MV-4-11 (cell line): ENCODE measurements at places on chromosomes 16 and 17.

GRCh38 chr16:89368604-89369249, 121.6 kb downstream of the ANKRD11 start:
- no peak for DNase-seq

DNA sequence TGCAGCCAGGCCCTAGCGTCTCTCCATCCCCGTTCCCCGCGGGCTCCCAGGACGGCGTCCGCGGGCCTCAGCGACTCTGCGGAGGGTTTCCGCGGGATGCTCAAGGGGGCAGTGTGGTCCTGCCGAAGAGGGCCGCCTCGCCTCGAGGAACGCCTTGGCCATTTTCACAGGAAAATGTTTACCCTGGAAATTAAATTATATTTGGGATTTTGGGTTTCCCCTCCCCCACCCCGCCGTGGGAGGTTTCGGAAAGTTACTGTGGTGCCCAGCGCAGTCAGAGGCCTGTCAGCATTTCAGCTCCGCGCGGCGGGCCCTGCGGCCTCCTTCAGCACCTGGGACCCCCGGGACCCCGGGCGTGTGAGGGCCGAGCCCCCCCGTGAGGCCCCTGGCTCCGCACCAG, 94.5 kb downstream of the PCTP start:
- no peak for DNase-seq

GRCh38 chr17:76641501-76641900, 2.1 kb downstream of the ST6GALNAC1 start:
- no peak for DNase-seq

- no peak for DNase-seq
Measured at GRCh38 chr16:15564604-15565339, 78.2 kb downstream of the MARF1 start.

DNA sequence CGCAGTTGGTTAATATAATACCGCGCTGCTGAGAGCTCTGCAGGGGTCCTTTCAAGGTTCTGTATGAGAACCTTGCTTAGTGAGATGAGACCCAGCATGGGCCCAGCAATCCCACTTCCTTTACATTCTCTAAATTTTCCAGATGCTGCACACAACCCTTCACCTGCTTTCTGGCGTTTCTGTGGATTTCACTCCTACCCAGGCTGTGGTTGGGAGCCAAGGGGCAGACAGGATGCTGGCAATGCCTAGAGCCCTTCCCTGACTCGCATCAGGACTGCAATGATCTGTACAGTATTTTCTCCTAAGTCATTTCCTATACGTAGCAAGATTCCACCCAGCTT, 10.1 kb upstream of the PIPOX start:
- DNase-seq, result no peak

DNA sequence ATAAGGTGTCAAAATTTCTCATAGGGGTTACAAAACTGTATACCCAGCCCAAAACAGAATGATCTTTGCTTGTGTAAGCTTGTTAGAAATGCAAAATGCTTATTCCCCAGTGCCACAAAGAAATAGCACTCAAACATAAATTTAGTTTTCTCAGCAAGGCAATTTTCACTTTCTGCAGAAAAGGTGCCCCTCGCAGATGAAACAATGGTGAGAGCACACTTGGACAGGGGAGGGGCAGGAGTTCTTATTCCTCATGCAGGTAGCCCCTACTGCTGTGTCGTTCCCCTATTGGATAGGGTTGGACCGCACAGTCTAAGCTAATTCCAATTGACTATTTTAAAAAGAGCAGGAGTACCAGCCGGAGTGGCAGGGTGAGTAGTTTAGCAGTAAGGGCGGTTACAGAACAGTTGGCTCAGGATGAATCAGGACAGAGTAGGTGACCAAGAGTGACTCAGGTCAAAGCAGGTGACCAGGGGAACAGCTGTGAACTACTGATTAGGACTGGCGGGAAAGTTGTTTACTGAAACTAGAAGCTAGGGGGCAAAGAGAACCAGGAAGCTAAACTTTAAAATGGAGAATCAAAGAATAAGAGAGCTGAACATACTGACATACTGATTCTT, 5.5 kb upstream of the LDHD start:
- DNase-seq, result no peak

DNA sequence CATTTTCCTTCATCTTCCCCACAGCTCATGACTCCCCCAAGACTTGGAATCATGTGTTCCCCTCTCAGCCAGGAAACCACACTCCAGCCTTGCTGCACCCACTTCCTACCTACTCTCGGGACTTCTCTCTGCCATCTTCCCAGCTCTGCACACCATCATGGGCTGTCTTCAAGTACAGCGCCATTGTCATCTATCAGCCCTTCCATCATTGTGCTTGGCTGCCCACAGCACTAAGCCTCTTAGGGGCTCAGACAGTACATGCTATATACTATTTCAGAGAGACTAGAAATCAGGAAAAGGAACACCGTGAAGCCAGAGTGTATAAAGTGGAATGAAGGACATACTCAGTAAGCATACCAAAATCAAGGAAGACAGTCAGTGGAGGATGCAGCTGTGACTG, 64.7 kb downstream of the CDH11 start:
- DNase-seq, result no peak

DNA sequence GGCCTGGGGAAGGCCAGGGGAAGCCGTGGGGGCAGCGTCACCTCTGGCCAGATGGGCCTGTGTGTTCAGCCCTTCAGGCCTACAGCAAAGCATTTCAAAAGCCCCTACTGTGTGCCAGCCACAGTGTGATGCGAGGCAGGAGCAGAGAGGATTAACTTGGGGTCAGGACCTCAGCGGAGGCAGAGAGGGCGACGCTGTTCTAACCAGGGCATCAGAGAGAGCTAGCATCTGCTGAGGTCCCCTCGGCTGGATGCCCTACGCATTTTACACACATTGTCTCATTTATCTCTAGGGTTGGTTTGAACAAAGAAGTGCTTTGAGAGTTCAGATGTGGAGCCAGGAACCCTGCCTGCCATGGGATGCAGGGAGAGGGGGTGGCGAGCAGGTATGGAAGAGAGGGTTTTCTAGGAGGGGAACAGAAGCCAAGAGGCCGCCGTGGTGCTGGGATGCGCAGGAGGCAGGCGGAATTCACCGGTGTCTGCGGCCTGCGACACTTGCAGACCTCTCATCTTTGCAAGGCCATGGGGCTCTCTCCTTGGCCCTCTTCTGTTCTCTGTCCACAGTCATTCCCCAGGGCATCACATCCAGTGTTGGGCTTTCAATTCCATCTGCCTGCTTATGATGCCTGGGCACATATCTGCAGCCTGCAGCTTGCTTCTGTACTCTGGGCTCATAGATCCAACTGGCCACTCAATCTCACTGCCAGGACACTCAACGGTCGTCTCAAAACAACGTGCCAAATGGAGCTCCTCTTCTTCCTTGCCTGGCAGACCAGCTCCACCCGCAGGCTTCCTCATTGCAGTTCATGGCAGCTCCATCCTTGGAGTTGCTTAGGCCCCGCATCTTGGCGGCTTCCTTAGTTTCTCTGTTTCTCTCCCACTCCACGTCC, 8.1 kb upstream of the NKD1 start:
- no peak for DNase-seq

DNA sequence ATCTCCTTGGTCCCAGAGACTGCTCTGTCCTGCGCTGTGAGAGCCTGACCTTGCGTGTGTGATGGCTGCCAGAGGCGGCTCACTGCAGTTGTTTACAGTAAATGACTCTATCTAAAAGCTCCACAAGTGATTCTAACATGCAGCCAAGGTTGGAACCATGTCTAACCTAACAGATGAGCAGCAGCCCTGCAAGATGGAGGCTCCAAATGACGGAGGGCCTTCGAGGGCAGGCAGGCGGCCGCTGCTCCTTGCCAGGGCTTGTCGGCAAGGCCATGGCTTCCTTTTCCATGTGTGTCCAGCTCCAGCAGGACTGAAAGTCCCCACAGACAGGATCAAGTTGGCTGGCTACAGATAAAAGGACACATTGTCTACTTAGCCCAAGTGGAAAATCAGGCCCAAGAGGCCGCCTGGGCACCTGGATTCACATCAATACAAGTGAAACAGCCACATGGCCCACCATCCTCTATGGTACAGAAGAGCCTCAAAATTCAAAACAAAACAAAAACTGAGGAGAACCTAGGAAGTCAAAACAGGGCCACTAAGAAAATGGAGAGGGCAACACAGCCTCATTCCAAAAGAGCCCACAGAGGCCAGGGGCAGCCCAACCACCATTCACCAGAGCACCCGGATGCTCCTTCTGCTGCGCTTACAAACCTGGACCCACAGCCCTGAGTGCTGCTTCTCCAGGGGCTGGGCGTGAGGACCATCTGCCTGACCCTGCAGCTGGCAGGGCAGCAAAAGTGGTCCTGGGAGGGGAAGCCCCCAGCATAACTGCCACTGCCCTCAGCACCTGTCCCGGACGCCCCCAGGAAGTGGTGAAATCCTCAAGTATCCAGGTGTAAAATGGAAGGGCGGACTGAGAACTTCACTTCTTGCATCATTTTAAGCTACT, 65.0 kb downstream of the AMFR start:
- DNase-seq, result no peak

GRCh38 chr16:12530302-12530701, 273.4 kb downstream of the CPPED1 start:
- no peak for DNase-seq

DNA sequence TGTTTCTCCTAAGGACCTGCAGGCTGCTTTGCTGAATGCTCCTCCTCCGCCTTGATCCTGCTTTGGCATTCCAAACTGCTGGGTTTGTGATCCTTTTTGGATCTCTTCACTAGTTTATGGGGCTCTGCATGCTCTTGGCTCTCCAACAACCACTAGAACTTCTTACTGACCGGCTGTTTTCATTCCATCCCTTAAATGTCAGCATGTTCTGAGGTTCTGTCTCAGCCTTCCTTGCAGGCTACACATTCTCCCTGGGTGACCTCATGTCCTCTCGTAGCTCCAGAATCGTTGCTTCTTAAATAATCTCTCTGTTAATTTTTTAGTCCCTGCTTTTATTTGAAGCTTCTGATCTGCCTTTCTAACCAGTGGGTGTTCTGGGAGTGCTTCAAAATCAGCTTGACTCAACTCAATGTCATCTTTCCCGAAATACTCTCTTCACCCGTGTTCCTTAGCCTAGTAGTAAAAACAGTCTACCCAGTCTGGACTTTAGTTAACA, 119.0 kb upstream of the HS3ST2 start:
- DNase-seq, result no peak

GRCh38 chr16:75109732-75110243, 6.8 kb downstream of the LDHD start:
- DNase-seq, result peak; percentile 54

GRCh38 chr16:57577691-57578224, 35.3 kb downstream of the ADGRG5 start:
- peak; percentile 45 for DNase-seq

DNA sequence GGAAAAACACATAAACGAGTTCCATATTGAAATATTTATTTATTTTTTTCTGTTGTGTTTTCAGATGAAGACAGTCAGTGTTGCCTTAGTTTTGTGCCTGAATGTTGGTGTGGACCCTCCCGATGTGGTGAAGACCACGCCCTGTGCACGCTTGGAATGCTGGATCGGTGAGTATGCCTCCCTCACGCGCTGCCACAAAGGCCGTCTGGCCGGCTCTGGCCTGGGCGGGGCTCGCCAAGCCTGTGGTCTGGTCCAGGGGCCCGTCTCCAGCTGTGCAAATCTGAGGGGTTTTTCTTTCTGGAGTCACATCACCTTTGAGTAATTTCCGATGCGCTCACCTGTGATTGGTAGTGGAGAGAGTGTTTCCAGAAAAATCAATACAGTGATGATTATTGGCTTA, 81.0 kb downstream of the RPTOR start:
- no peak for DNase-seq

DNA sequence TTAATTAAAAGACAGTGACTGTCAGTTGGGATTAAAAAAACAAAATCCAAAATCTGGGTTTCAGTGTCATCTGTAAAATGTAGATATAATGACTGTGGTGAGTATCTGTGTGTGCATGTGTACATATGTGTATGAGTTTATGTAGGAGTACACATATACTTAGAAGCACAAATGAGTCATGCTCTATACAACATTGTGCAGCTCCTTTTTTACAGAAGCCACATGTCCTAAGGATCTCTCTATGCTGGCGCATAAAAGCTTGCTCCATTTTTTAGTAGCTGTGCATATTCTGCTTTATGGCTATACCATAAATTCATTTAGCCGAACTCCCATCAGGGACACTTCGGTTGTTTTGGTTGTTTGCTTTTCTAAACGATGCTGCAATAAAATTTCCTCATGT, 125.2 kb upstream of the EEF2KMT start:
- no peak for DNase-seq

DNA sequence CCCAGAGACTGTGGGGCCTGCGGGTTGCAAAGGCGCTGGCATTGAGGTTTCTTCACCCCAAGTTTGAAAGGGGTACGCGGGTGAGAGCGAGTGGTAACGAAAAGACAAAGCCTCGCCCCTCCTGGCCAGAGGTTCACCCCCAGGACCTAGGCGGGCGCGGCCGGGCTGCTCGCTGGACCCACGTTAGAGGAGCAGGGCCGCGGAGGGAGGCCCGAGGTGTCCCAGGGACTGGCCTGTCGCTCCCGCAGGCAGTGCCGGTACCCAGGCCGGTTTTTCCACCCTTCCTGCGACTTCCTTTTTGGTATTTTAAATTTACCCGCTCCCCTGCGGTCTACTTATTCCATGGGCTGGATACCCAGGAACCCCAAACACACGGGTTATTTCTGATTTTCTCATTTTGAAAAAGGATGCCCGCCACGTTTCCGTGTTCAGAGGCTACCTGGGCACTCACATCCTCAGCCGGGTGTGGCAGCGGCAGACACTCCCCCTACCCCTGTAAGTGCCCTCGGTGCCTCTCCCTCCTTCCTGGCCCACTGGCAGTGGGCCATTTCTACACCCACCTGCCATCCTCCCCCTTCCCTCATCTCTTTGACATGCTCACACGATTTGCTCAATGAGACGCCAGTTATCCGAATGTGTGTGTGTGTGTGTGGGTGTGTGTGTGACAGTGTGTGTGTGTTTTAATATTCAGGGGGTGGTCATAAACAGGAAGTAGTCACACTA, 1.6 kb upstream of the FOXL1 start:
- DNase-seq, result no peak

DNA sequence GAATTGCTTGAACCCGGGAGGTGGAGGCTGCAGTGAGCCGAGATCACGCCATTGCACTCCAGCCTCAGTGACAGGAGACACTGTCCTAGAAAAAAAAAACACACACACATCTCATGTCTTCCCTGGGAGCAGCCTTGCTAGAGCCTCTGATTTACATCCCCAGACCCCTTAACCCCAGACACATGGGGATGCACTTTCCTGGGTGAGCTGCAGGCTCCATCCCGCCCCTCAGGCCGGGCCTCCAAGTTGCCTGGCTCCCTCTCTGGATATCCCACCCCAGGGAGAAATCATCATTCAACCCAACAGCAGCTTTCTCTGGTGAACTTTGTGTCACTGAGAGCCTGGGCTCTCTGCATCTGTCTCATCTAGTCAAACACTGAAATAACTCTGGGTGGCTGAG, 21.5 kb downstream of the SRL start:
- no peak for DNase-seq

DNA sequence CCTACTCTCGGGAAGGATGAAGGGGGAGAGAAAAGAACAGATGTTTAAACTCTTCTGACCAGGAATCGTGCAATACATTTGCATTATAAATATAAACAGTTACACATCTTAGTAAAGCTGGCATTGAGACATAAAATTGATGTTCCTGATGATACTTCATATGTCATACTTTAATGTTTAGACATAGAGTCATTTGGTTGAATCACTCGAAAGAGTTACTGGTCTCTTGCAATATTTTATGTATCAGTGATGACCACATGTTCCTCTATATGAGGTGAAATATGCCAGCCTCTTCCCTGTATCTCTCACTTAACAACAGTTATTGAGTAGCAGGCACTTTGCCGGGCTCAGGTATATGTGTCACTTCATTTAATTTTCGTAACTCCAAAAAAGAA, 49.7 kb upstream of the PMFBP1 start:
- DNase-seq, result no peak
